ENCODE measurements at places on chromosomes 1 and 21.

DNA sequence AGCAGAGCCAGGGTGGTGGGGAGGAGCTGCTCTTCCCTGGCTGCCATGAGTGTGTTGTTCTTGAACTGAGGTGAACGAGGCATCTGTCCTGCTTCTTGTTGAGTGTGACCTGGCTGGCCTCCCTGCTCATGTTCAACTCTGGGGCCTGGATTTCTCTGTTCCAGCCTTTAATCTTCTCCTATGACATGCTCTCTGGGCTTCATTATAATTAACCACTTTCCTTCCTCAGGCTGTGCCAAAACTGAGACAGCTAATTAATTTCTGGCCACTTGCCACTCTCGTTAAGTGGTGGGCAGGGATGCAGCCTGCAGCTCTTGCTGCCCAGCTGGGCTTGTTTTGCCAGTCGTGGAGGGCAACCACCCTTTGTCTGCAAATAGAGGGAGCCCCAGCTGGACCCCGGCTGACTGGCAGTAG is 23.3 kb downstream of the OPRD1 start:
- DNase-seq, result peak; percentile 88

DNA sequence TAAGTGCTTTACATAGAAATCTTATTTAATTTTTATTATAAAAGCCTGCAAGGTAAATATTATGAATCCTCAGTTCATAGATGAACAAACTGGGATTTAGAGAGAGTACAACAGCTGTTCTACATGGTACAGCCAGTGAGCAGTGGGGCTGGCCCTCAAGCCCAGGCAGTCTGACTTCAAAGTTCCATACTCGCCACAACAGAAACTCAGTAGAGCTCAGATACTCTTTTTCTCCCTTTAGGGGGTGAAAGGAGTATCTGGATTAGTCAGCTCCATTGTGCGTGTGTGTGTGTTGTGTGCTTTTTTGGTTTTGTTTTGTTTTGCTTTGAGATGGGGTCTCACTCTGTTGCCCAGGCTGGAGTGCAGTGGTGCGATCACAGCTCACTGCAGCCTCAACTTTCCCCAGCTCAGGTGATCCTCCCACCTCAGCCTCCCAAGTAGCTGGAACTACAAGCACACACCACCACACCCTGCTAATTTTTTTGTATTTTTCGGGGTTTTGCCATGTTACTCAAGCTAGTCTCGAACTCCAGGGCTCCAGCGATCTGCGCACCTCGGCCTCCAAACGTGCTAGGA is 378.5 kb downstream of the SMYD3 start:
- DNase-seq, result no peak

GRCh38 chr21:31501926-31502325 is 157.6 kb upstream of the SOD1 start:
- DNase-seq, result no peak

- DNase-seq, result no peak
Observed at GRCh38 chr1:89951766-89952604, 42.9 kb upstream of the ZNF326 start.

DNA sequence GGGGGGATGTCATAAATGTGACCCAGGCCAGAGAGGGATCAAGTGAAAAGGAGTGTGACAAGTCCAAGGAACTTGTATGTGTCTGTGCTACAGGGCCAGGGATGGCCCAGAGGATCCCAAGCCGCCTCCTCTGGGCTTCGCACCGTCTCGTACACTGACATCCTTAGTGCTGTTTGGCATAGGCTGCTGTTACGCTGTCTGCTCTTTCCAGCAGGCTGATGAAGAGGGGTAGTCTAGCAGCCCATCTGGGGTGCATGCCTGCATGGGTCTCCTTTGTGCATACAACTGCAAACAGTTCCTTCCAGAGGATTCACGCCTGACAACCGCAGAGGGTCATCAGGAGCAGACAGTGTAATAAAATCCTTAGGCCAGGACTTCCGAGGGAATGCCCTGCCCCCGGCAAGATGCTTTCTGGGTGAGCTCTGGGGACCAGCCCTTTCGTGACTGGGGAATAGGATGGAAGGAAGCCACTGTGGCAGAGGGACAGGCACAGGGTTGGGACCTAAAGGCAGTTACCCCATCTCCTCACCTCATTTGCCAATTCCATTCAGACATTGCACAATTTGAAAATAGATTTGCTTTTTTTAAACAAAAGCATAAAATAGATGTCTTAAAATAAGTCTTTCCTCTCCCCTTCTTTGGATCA is 6.3 kb upstream of the GOLT1A start:
- no peak for DNase-seq

DNA sequence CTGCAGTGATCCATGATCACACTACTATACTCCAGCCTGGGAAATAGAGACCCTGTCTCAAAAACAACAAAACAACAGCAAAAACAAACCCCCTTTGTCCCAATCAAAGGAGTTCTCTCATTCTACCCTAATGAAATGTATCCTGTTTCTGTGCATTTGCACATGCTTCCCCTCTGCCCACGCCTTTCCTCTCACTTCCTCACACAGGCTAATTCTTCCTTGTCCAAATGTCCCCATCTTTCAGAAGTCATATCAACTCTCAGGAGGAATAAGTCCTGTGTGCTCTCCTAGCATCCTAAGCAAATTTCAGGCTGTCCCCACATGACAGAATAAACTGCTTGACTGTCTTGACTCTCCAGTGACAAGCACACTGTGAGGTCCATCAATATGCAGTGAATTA is 8.1 kb upstream of the ATP1B1 start:
- no peak for DNase-seq

DNA sequence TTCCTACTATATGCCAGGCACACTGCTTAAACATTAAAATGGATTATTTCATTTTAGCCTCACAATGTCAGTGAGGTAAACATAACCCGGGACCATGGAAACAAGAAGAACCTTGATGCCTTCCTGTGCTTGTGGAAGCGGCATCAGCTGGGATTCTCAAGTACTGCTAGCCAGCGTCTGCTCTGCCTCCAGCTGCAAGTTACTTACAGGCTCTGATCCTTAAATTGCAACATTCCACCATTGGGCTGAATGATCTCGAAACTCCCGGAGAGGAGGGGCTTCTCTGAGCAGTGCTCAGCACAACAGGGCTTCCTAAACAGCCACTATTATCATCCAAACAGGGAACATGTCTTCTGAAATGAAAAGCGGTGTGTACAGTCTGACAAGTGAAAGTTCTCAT is 6.7 kb upstream of the MAN1C1 start:
- no peak for DNase-seq

DNA sequence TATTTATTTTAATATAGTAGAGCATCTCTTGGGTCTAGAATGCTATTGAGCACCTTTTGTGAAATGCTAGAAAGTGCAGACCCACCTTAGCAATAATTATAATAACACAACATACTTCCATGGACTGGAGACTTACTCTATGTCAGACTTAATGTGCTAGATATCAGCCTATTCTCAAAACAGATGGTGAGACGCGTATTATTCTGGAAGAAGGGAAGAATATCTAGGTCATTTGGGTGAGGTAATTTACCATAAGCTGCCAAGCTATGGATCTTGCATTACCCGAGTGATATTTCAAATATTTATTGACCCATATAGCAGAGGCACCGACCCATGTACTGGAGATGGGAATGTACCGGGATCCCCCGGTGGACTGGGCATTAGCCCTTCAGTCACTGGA is 20.6 kb upstream of the IFNLR1 start:
- DNase-seq, result no peak

GRCh38 chr1:67274623-67275325 is 32.9 kb upstream of the IL12RB2 start:
- no peak for DNase-seq

DNA sequence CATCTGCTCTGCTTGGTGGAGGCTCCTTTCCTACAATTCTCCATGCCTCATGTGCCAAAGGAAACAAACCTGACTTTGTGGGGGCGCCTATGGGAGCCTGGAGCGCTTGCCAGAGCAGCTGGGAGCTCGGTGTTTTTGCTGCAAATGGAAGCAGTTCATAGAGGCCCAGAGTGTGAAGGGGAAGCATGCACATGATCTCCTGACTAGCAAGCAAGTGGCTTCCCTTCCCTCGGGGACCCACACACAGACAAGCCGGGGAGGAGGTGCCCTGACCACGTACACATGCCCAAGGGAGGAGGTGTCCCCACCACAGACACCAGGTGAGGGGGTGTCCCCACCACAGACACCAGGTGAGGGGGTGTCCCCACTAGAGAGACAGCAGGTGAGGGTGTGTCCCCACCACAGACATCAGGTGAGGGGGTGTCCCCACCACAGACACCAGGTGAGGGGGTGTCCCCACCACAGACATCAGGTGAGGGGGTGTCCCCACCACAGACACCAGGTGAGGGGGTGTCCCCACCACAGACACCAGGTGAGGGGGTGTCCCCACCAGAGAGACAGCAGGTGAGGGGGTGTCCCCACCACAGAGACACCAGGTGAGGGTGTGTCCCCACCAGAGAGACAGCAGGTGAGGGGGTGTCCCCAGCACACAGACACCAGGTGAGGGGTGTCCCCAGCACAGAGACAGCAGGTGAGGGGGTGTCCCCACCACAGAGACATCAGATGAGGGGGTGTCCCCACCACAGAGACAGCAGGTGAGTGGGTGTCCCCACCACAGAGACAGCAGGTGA is 106.8 kb downstream of the CRYAA start:
- DNase-seq, result no peak

- no peak for DNase-seq
Observed at GRCh38 chr1:186605762-186606350, 74.4 kb downstream of the PTGS2 start.

DNA sequence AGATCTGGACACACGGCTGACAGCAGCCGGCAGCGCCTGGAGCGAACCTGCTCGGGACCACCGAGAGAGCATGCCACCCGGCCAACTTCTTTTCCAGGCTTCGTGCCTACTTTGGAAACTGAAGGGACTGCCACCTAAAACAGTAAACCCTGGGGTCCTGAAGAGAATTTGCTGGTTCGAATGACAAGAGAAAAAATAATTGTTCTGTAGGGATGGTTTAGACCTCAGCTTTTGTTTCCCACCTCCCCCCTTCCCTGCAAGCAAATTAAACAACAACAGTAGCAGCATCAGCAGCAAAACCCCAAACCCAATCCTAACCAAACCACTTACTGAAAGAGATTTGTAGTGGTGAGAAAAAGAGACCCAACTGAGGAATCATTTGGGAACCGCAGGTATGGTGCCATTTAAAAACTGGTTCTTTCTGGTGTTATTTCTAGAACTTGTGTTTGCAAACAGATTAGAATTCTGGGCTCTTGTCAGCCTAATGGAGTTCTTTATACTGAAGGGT is 105.6 kb downstream of the LEPR start:
- DNase-seq, result no peak

- DNase-seq, result no peak
Observed at GRCh38 chr1:41521766-41522165, 37.3 kb upstream of the EDN2 start.

DNA sequence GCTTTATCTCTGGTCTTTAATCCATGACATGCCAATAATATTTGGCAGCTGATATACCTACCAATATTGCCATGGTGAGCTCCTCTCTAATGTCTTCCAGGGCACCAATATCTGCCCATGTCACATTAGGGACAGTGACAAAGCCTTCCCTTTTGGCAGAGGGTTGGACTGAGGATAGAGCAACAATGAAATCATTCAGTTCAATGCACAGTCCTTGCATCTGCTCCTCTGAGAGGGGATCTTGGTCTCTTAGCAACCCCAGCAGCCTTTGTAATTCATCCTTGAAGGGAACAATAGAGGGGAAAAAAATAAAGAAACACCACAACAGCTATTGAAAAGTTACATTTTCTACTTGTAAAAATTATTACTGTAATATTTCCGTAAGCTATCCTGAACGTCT is 42.3 kb downstream of the NVL start:
- DNase-seq, result no peak

DNA sequence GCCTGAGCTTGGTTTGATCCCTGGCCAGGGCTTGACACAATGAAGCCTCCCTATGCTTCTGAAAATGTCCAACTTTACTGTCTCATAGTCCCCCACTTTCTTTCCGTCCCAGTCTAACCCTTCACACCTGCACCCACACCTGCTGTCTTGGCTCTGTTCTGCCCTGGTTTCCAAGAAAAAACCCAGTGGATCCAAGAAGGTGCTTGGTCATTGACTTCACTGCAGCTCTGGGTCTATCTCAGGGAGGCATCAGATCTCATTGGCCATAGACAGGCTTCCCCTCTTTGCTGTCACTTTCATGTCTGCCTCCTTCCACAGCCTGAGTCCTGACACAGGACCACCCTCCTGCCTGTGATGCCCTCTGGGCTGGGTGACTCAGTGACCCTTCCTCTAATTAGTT is 37.8 kb upstream of the ETV3 start:
- no peak for DNase-seq

DNA sequence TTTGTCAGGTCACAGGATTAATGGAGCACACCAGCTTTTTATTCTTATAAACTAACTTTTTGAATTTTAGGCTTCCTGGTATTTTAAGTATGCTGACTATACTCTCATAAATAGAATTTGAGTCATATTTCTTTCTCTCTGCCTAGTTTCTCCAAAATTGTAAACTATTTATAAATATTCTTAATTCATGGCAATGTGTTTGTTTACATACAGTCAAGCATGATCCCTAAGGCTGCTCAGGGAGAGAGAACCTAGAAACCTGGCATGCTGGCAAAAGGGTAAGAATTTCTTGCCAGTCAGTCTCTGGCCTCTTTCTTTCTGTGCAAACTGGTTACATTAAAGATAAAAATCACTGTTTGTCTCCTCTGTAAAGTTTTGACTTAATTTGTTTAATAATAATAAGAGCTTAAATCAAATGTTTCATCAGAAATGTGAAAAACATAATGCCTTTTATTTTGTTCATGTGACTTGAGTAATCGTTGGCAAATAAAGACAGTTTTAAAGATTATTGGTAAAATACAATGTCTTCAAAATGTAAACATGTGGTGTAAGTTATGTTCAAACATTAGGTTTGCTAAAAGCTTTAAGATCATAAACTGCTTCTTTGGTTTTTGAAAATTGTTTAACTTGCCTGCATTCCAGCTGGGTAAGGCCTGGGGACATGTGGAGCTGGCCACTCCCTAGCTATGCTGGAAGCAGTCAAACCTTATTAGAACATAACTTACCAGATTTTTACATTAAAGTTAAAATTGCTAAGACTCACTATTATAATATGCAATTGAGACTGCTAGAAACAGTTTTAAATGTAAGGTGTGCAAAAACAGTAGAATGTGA is 1401.7 kb downstream of the NCAM2 start:
- no peak for DNase-seq

GRCh38 chr1:33299461-33300155 is 21.3 kb downstream of the A3GALT2 start:
- DNase-seq, result no peak

- no peak for DNase-seq
Observed at GRCh38 chr1:172915271-172915670, 135.5 kb downstream of the TNFSF18 start.

DNA sequence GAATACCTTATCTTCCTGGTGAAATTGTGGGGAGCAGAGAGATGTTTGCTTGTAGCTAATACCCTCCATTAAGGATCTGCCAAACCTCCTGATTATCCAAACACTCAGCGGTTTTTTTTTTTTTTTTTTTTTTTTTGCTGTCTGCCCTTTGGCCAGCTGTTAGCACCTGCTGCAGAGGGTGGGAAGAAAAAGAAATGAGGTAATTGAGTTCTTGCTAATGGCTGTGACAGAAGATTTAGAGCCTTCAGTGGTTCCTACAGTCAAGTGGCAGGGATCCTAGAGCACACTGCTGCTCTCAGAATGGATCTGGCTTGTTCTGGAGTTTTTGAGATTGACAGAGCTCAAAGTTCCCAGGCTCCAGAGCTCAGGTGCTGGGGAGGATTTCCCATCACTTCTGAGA is 342.5 kb downstream of the DISC1 start:
- DNase-seq, result peak; percentile 11

- DNase-seq, result no peak
Observed at GRCh38 chr1:150981805-150982712, at the start of gene ANXA9. Gene ANXA9, plus strand, starts transcription at chr1:150982292. Its CDS starts 814 bp downstream, at chr1:150983106.
